ENCODE measurements at places on chromosomes 2 and 18. TPM values are rescaled to one million over a fixed set of nuclear protein-coding genes. Genes with fewer than 3 reads are reported as not detected.

DNA sequence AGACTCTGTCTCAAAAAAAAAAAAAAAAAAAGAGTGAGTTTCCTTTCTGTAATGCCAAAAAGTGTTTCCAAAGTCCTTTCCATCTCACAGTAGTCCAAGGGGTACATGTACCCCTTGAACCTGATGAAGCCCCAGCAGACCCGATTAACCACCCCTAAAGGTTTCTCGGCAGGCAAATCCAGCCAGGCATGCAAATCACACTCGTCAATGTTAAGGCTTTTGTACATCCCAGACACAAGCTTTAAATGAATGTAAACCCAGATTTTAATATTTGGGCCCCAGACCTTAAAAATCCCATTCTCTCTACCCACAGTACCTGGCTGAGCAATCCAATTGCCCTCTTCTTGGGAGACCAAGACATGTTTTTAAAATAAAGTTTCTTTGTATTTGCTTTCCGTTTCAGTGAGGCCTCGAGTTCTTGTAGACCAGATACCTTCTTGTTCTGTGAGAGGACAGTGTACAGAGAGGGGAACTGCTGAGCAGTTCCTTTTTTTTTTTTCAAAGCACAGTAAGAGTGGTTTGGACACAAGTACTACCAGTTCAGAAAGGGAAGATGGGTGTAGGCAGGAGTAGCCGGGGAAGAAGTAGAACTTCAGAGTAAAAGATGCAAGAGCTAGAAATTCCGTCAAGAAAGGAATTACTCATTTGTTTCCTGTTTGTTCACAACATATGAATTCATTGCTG, at the start of gene NLRC4:
Gene NLRC4 (minus strand): TSS at position 465 of the 684 bp plus-strand sequence. CDS start 8,111 bp downstream, outside the sequence.
- DNase-seq: no peak

DNA sequence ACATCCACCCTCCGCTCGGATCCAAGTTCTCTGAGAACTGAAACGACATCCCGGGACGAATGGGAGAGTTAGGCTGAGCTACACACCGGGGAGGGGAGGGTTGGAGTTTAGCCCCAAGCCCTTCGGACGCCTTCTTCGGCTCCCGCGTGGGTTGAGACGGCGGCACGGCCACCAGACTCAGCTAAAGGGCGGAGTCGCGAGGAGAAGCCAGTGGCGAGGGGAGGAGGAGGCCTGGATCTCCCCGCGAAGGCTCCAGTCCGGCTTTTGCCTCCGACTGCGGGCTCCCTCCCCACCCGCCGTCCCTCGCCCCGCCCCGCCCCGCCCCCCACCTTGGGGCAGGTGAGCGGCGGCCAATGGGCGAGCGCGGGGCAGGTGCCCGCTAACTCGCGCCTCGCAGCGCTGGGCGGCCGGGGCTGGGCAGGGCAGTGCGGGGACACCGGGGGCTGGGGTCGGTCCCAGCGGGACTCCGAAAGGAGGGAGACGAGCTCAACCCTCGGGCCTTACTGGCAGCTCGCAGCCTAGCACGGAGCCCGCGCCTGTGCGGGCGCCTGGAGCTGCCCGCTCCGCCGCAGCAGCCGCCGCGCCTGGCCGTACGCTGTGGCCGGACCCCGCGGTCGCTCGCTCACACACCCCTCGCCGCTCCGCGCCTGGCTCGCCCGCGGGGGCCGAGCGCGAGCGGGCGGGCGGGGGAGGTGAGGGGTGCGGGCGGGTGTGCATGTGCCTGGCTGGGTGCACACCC, at the start of gene EMX1:
Gene EMX1 (plus strand): TSS at position 382 of the 739 bp plus-strand sequence. CDS start 334 bp downstream, at position 716.
- DNase-seq: peak; percentile 60

DNA sequence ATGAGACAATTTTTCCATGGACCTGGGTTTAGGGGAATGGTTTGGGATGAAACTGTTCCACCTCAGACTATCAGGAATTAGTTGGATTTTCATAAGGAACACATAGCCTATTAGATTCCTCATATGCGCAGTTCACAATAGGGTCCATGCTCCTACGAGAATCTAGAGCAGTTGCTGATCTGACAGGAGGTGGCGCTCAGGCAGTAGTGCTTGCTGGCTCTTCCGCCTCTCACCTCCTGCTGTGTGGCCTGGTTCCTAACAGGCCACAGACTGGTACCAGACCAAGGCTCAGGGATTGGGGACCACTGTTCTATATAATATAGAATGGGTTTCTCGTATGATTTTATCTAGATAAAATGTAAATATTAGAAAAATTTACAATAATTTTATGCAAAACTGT, 338.7 kb downstream of the CPS1 start:
- no peak for DNase-seq

SALL3 gene
- not detected for total RNA-seq

GRCh38 chr18:54119524-54120019, 104.9 kb downstream of the MBD2 start:
- no peak for DNase-seq

REG3G gene
- not detected for total RNA-seq

- no peak for DNase-seq
Measured at GRCh38 chr18:3148930-3149535, 70.7 kb downstream of the MYOM1 start.

C2orf92 gene
- total RNA-seq: 13.4 TPM

DNA sequence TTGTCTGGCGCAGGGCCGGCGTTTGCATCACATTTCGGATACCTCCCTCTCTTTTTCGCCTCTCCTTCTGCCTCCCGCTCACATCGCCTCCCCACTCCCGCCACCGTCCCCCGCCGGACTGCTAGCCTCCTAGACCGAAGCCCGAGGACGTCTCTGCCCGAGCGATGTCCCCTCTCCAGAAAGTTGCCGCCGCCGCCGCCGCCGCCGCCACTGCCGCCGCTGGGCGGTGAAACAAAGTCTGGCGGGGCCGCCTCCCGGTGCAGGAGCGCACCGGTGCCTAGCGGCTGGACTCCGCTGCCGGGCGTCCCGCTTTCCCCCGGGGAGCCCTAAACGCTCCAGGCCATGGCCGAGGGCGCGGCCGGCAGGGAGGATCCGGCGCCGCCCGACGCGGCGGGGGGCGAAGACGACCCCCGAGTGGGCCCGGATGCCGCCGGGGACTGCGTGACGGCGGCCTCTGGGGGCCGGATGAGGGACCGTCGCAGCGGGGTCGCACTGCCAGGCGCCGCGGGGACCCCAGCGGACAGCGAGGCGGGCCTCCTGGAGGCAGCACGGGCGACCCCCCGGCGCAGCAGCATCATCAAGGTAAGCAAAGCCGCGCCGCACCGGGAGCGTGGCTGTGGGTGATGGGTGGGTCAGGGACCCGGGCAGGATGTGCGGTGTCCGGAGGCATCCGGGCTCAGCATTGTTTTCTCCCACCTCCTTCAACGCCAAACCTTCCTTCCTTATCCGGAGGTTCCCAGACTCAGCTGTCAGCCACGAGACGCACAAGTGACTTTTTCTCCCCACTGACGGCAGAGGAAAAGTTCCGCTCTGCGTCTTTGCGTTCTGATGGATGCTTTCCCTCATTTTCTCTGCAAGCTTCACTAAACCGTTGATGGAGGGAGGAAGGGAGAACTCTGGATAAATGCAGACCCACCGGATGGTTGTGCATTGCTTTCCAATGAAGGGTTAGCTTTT, 643 bp downstream of the PLCL1 start:
- DNase-seq: no peak

GRCh38 chr2:17133052-17133671, 385.1 kb downstream of the RAD51AP2 start:
- DNase-seq: no peak

Measured in natural killer cell (primary cell).